ENCODE measurements at places on chromosomes 16 and 17. TPM values are rescaled to one million over a fixed set of nuclear protein-coding genes. Genes with fewer than 3 reads are reported as not detected.

DNA sequence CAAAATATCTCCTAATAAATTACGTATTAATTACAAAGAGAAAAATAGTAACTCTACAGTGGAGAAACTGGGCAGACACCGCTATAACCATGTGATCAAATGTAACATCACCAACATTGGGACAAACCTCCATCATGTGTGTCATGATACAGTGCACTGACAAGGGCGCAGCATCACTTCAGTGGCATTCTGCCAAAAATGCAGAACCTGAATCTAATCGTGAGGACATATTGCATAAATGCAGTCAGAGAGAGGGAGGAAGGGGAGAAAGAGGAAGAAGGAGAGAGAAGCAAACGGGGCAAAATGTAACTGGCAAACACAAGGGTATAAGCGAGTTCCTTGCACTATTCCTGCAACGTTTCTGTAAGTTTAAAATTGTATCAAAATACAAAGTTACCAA lies 74.2 kb upstream of the MARCHF10 start:
- DNase-seq = no peak

GRCh38 chr17:48733632-48734328 lies 5.2 kb upstream of the HOXB13 start:
- DNase-seq = no peak

GRCh38 chr17:68085771-68086381 lies 50.3 kb downstream of the KPNA2 start:
- no peak for DNase-seq

NATD1 gene
- 0.88 TPM for total RNA-seq

DNA sequence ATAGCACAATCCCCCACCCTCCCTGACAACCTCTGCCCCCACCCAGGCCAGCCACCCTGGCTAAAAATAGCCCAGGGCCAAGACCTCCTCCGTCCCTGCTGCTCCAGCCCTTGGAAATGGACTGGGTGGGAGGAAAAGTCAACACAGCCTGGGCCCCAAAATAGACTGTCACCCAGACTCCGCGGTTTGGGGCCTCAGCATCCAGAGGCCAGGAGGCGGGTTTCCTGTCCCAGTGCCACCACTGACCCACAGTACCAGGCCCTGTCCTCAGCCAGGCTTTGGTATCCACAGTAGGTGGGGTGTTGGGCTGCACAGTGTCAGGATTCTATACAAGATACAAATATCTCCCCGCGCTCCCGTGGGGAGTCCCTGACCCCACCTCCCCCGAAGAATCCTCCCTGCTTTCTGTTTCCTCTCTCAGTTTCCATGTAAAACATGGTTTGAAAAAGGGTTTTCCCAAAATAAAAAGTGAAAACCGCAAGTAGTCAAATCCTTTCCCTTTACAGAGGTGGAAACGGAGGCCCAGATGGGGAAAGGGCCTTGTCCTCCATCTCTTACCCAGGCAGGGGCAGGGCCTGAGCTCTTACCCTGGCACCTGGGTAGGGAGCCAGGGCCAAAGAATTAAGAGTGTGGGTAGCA lies 20.1 kb downstream of the CPNE2 start:
- DNase-seq = no peak

DNA sequence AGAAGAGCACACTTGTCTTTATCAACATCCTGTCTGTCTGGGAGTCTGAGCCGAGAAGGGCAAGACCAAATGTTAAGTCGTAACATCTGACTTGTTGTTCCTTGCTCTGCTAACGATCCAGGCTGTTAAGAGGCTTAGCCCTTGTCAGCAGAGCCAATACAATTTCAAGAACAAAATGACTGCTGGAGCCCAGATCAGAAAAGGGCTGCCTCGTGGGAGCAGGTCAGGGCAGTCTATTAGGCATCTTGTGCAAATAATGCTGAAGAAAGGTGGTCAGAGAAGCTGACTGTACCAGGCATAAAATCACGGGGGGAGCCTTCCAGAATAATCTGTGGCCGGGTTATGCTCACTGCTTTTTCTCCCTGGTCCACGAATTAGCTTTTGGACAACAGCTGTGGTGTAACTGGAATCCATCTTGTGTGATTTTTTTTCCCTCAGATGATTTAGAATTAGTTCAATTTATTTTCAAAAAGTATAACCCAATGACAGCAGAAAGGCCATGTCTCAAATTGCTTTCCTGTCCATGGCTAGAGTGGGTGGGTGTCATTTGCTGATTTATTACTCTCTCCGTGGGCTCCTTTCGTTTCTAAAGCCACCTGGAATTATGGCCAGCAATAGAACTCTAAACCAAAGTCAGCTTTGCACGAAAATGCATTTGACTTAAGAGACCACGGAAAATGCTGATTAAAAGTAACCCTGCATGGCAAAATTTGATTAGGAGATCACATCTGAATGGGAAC lies 221.1 kb upstream of the HSBP1 start:
- DNase-seq = no peak

GRCh38 chr17:82400830-82401229 lies 17.3 kb upstream of the HEXD start:
- DNase-seq = no peak

GRCh38 chr17:41563607-41564170 lies 8.2 kb downstream of the KRT9 start:
- DNase-seq = no peak

AURKB gene
- 161 TPM for total RNA-seq

- DNase-seq = no peak
These were observed 6.5 kb downstream of the ERCC4 start for GRCh38 chr16:13926464-13926863.

DNA sequence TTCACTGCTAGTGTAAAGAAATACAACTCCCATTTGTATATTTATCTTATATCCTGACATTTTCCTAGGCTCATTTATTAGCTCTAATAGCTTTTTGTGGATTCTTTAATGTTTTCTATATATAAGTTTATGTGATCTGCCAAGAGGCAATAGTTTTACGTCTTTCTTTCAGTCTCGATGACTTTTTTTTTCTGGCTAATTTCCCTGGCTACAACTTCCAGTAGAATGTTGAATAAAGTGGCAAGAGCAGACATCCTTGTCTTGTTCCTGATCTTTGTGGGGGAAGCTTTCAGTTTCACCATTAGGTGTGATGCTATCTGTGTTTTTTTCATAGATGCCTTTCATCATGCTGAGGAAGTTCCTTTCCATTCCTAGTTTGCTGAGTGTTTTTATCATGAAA lies 43.9 kb upstream of the ABCA3 start:
- DNase-seq = no peak

GRCh38 chr17:80857756-80858171 lies 133.9 kb upstream of the CHMP6 start:
- no peak for DNase-seq

PAGR1 gene
- 51.3 TPM for total RNA-seq

DNA sequence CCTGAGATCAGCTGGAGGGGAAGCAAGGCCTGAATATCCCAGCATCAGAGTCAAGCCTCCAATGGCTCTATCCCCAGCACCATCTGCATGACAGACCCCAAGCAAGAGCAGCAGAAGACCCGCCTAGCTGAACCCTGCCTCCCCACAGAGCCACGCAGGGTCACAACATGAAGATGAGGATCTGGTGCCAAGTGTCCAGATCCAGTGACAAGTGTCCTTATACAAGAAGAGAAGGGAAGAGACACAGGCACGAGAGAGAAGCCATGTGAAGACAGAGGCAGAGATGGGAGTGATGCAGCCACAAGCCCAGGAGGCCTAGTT lies 28.9 kb downstream of the TNFRSF13B start:
- DNase-seq = no peak

All from HT1080 (cell line).